ENCODE measurements at places on chromosomes 7 and 10.

- DNase-seq = no peak
Measured at GRCh38 chr10:48606530-48607355, 1.9 kb upstream of the ARHGAP22 start.

DNA sequence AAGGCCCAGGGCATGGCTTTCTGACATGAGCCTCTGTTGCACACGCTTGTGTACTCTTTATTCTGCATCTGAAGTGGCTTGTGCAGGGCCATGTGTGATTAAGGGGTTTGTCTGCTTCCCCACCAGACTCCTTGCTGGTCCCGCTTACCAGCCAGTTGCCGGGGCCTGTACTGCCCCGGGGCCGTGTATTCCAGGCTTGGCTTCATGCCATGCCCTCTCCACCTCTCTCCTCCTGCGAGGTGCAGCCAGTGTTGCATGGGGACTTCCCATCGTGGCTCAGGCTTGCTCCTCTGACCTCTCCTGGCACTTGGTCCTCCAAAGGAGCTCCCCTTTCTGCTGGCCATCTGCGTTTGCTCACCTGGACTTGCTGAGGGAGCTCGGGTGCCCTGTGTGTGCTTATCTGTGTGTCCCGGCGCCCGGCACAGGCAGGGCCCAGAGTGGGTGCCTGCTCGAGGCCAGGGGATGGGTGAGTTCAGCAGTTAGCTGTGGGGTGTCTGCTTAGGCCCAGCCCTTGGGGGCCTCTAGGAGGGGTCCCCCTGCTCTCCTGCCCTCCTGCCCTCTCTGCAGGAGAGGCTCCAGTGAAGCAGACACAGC is 11.0 kb upstream of the C10orf143 start:
- DNase-seq = no peak

GRCh38 chr10:8059191-8059936 is 4.9 kb downstream of the GATA3 start:
- DNase-seq = no peak

GRCh38 chr10:28806488-28806941 is 129.2 kb downstream of the BAMBI start:
- no peak for DNase-seq

DNA sequence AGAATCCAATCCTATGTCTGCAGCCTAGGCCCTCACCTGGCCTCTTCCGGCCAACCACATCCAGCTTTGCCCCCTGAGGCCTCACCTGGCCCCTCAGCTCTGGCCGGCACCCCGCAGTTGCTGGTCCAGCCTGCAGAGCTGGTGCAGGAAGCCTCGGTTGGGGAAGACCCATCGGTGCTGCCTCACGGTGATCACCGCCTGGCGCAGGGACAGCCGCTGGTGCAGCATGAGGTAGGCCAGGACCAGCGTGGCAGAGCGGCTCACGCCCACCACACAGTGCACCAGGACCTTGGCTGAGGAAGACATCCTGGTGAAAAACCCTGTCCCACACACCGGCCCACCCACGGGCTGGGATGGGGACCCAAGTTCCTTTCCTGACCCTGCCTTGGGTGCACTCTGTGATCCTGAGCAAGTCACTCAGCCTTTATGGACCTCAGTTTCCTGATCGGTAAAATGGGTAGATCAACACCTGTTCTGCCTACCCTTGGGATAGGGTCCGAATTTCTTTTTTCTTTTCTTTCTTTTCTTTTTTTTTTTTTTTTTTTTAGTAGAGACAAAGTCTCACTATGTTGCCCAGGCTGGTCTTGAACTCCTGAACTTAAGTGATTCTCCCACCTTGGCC is 5.8 kb upstream of the SAMD8 start:
- DNase-seq = no peak

DNA sequence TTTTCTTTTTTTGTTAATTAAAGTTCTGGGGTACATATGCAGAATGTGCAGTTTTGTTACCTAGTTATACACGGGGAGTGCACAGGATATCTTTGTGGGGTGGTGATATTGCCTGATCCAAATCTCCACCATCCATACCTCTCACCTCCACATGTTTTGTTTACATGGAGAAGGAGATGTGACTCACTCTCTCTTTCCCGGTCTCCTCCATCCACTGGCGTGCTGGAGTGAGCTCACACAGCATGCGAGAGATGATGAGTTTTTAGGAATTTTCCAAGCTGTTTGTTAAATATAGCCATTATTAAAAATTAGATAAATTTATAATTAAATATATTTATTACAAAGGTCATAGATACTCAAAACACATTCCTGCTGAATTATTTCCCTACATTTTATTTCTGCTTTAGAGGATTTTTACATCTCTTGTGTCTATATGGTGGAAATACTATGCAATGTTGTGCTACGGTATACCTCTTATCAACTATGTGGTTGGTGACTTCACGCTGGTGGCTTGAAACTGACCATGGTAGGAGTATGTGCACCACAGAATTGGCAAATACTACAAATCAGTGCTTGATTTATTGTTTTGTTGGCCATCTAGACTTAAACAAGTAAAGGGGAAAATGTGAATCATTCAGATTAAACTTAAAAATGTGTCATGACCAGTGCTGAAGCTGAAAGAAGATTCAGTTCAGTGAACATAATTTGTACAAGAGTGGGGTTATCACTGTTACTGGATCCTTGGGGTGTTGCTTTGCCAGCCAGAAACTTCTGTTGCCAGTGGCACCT is 107.9 kb upstream of the FAM180A start:
- DNase-seq = no peak

GRCh38 chr10:123146013-123146893 is 1.7 kb upstream of the HMX2 start:
- DNase-seq = no peak

GRCh38 chr10:75827587-75828021 is 396.2 kb downstream of the LRMDA start:
- no peak for DNase-seq

DNA sequence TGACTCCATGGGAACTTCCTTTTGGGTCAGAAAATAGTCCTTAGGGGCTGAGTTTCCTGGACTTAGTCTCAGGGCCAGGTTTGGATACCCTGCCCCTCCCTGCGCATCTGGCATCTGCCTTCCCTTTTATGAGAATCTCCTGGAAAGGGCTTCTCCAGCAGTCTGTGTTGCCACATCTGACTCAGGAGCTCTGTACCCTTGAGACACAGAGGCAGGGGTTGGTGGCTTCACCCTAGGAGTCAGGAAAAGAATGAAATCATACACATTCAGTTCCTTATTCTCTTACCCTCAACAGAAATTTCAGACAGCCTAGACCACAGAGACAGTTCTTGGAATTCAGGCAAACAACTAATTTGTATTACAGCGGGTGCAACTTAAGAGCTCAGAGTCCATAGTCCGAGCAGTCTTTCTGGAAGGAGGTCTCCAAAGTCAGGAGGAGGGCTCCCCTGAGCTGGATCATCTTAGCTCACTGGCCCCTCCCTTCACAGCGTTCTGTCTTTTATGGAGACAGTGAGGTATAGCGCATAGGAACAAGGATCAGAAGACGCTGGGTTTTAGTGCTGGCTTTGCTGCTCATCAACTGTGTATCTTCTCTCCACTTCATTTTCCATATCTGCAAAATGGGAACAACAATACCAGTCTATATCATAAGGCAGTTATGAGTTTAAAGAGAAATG is 3.0 kb upstream of the PLAU start:
- no peak for DNase-seq

DNA sequence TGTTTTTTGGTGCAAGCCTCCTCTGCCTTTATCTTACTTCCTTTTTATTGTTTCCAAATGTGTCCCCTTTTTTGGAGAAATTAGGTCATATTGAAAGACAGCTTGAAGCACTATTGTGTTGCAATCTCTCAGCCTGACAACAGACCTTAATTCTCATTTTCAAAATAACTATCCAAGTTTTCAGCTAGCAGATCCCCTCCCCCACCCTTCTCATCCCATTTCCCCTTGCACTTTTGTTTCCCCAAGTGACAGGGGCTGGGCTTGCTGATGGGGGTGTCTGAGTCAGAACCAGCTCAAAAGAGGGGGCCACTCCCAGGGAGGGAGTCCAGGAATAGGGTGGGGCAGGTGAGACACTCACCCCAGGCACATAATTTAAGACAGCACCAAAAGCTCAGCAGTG is 75.3 kb downstream of the MKI67 start:
- no peak for DNase-seq

Data from NCI-H2227 treated with DMSO at 0.1 percent for 48 hours (cell line).